ENCODE measurements at places on chromosomes 4 and X. TPM values are rescaled to one million over a fixed set of nuclear protein-coding genes. Genes with fewer than 3 reads are reported as not detected.

TRIM2 gene
- 0.09 TPM for total RNA-seq

TRO gene
- total RNA-seq: 0.74 TPM

RRH gene
- not detected for total RNA-seq

H2BW2 gene
- not detected for total RNA-seq

TLL1 gene
- not detected for total RNA-seq

TSPAN6 gene
- total RNA-seq: 0.27 TPM

Data from K562 (cell line).